ENCODE measurements at places on chromosomes 3 and 15. TPM values are rescaled to one million over a fixed set of nuclear protein-coding genes. Genes with fewer than 3 reads are reported as not detected.

Gene ST8SIA2
- total RNA-seq = 2.9 TPM

Gene CIB2
- 45.2 TPM for total RNA-seq

Gene SPINK8
- not detected for total RNA-seq

Gene ACP3
- total RNA-seq = 2.5 TPM

Gene GUCA1C
- total RNA-seq = not detected

Gene ACAN
- 1.4 TPM for total RNA-seq

Gene P2RY12
- not detected for total RNA-seq

Gene CPNE9
- 6.0 TPM for total RNA-seq

Gene SEMA6D
- 2.0 TPM for total RNA-seq

Gene CELSR3
- total RNA-seq = 27.9 TPM

Gene NMNAT3
- 4.9 TPM for total RNA-seq

Gene SNTN
- total RNA-seq = not detected

Gene AHSG
- total RNA-seq = 1.5 TPM

Gene CCR8
- not detected for total RNA-seq

Gene KNL1
- total RNA-seq = 24.0 TPM

Gene MYL3
- total RNA-seq = not detected

Gene SNX33
- total RNA-seq = 17.8 TPM

Gene RNF7
- 129 TPM for total RNA-seq

Gene RETNLB
- not detected for total RNA-seq

Gene GOLGA8J
- total RNA-seq = 0.33 TPM

Gene DNAH12
- not detected for total RNA-seq

Gene SH2D7
- not detected for total RNA-seq

Gene MUC20
- total RNA-seq = 0.57 TPM

Gene CLRN1
- not detected for total RNA-seq

Gene ALDH1A2
- total RNA-seq = 1.3 TPM

Gene C3orf22
- total RNA-seq = not detected

Gene SYNPR
- total RNA-seq = 0.85 TPM

Gene ANKRD63
- total RNA-seq = 1.2 TPM

Data from WTC11 (cell line).